DMS53 (cell line): ENCODE measurements at places on chromosomes 7 and 10.

DNA sequence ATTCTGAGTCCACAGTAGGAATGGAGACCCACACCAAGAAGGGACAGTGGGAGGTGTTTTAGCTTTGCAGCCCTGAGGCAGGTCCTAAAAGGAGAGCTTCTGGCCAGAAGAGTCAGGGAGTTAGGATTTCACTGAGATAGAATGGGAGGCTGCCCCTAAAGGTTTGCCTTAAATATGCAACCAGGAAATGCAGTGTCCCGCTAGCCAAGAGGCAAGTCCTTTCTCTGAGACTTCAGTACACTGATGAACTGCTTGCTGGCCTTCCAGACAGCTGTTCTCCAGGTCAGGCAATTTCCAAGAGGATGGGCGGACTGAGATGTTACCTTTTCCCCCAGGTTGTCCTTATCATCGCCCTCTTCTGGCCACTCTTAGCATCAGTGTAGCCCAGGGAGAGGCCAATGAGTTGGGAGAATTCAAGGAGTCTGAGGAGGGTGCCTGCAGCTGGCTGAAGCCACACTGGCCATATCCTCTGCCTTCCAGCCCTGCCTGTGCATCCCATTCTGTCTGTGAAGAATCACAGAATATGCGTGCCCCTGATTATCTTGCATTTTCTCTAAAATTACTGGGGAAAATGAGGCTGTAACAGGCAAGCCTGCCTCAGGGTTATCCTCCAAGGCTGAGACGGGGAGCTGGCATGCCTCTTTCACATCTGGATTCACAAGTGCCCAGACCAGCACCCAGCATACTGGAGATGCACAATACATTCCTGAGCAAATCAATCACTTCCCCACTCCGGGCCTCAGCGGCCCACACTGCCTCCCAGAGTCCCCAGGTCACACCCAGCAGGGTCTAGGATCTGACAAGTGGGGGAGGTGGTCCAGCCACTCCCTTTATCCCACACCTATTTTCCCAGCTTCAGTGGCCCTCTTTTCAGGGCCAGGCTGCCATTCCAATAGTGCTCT lies 2.4 kb downstream of the TLL2 start:
- peak; percentile 89 for DNase-seq

- peak; percentile 84 for DNase-seq
Measured at GRCh38 chr10:100518761-100519241, 860 bp downstream of the SEC31B start.

DNA sequence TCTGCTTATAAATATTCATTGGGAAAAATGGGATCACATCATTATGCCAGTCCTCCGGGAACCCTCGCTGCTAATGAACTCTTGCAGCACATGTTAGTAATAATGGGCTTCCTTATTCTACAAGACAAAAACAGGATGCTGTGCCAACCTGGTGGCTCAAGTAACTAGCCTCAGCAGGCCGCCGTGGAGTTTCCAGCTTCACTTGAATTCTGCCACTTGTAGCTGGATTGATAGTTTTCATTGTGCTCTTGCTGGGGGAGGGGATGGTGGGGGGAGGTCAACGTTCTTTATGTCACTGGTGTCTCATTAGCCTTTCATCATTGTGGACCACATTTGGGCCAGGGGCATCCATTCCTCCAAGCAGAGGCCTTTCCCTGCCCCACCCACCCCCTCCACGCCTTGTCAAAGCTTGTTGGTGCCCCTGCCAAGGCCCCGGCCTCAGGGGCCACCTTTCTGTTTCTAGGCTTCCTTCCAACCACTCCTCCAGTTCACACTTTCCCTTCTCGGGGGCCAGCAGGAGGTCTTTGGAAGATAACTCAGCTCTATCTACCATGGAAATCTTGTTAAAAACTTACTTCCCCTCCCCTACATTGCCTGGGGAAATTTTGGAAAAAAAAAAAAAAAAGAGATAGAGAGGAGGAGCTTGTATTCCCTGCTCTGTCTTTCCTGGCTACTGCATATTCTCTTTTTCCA lies 153.9 kb downstream of the BMPER start:
- no peak for DNase-seq

GRCh38 chr7:114590298-114590697 lies 175.7 kb downstream of the FOXP2 start:
- no peak for DNase-seq

DNA sequence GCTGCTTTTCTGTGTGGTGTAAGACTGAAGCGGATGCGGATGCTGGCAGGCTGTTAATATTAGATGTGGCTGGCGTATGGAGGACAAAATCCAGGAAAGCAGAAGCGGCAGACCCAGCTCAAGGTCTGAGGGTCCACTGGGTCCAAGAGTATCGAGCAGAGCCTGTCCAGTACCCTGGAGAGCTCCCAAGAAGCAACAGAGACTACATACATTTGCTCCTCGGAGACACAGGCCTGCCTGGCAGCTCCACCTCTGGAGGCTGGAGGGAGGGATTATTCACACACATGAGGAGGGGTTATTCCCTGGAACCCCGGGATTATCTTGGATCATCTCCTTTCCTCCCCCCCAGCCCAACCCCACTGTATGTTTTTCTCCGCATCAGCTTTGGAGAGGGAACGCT lies 31.3 kb upstream of the LOXL4 start:
- no peak for DNase-seq

DNA sequence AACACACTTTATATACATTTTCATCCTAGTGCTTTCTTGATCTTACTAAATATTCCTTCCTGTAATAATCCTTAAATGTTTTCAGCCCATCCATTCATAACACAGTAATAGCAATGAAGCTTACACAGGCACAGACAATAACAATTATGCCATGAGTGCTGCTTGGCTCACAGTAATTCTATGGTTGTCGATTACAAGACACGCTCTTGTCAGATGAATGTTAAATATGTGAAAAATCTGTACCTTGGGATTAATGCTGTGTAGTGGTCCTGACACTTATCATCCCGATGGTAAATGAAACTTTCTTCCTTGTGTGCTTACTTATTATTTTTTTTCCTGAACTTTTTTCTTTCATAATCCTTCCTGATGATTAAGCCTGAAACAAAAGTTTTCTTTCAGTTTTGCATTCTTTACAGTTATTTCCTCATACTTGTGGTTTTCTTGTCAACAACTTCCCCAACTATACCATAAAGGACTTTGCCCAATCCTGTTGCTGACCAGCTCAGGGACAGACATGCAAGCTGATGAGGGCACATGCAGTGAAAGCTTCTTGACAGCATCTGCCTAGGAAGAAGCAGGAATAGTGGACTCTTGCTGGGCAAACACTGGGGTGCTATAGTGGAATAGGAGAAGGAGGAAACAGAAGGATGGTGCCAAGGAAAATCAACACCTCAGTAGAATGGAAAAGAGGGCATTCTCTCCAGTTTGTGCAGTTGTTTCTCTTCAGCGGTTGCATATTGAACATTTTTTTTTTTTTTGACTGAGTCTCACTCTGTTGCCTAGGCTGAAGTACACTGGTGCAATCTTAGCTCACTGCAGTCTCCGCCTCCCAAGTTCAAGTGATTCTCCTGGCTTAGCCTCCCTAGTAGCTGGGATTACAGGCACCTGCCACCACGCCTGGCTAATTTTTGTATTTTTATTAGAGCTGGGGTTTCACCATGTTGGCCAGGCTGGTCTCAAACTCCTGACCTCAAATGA lies 6.7 kb upstream of the MGAM2 start:
- DNase-seq, result peak; percentile 12

DNA sequence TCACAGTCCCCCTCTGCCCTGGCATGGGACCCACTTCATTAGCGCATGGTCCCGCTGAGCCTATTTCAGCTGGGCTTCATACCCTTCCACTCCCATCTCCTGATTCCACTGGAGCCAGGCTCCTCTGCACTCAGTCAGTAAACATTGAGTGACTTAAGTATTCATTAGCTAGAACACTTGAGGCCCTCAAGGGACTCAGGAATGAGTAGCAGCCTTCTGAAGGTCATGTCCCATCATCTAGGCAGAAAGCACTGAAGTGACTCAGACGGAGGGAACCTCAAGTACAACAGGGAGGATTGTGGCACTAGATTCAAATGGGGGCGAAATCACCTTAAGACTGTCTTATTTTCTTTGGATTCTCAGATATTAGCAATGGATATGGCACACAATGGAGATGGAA lies 186.6 kb upstream of the INHBA start:
- no peak for DNase-seq

DNA sequence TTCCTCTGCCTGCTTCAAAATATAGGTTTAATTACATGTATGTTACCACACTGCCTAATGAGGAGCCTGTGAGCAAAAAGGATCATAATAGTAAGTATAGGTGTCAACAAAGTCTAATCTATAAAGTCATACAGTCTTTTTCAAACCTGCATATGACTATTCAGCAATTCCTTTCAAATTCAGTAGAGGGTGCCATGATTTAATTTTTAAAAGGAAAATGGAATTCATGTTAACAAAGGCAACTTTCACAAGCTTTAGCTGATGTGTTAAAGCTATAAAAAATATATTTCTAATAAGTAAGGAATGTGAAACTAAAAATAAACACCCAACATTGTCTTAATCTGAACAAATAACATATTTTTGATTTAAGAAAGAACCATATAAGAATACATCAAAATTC lies 52.1 kb downstream of the MPP7 start:
- peak; percentile 61 for DNase-seq

DNA sequence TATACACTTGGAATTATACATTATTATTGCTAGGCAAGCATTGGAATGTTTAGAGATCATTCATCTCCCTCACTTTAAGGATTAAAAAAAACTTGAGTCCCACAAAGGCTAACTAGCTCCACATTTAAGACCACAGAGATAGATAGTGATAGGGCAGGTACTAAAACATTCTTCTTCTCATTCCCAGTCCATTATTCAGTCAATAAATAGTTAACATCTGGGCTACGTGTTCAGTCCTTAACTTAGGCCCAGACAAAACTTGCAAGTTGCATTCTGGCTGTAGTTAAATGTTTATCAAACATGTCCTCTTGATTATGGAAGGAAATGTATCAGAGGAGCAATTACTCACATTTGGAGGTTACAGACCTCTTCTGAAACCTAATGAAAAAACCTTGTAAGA lies 2.4 kb downstream of the GNG11 start:
- DNase-seq, result no peak

DNA sequence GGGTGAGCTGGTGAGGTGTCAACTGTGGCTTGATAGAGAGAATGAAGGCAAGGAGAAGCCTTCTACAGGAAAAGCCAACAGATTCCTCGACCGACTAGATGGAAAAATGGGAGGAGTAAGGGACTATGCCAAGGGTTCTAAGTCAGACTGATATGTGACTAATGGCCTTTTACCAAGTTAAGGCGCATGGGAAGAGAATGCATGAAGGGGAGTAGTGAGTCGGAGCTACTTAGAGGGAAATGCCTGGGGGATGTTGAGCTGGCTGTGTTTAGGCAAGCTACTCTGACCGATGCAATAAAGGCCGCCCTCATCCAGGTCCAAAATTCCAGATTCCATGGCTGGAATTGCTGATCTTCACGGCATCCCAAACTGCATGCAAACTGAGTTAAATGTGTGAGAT lies 48.2 kb downstream of the APBB1IP start:
- no peak for DNase-seq
